NCI-H524 treated with DMSO at 0.1 percent for 48 hours (cell line): ENCODE measurements at places on chromosomes 1 and 21.

GRCh38 chr1:2556678-2557481 lies 709 bp downstream of the TNFRSF14 start:
- no peak for DNase-seq

DNA sequence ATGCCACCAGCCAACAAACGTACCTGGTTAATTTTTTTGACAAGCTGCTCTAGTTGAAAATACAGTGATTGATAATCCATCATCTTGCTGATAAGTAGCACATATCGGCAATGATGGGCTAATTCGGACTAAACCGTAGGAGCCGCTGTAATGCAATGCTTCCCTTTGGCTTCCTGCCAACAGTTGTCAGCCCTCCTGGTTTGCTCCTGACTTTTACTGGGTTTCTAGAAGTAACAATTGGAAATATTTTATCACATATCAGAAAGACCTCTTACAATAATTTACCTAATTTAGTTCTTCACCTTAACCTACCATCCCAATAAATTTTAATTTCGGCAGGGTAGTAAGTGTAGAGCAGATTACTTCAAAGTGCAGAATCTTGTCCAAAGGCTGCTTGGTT lies 148.5 kb downstream of the DHRS3 start:
- no peak for DNase-seq

- DNase-seq = no peak
These were observed 59.3 kb upstream of the FBXO28 start for GRCh38 chr1:224054611-224055010.

- DNase-seq = no peak
These were observed 10.8 kb downstream of the HCN3 start for GRCh38 chr1:155287987-155288543.

GRCh38 chr1:156368889-156369684 lies at the start of gene RHBG:
Gene RHBG, plus strand, starts transcription at chr1:156369211. Its CDS starts 39 bp downstream, at chr1:156369250.
- no peak for DNase-seq

DNA sequence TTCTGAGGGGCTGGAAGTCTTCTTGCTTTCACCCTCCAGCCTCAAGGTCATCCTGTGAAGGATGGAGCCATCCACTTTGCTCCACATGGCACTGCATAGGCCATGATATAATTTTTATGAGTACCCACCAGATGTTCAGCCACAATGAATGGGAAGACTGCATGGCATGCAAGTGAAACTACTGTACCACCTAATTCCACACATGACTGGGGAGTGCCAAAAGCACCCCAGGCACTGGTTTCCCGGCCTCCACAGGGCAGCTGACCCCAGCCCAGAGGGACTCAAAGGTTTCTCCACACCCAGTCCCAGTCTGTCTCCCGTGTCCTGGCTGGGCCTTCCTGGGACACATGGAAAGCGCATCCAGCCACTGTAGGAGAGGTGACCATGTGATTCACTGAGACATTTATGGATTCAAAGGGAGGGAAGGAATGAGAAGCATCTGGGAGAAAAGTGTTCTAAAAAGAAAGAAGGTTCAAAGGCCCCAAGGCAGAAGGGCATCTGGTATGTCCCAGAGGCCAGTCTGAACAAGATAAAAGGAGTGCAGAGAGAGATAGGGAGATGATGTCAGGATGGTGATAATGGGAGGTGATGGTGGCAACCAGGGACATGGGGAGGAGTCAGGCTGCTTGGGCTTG lies 12.1 kb downstream of the RHOU start:
- no peak for DNase-seq

- DNase-seq = no peak
These were observed 12.6 kb downstream of the GTF2B start for GRCh38 chr1:88878731-88879130.

GRCh38 chr1:27341525-27342252 lies at the start of gene SYTL1:
Gene SYTL1, plus strand, starts transcription at chr1:27342022. Its CDS starts 3,313 bp downstream, at chr1:27345335.
- DNase-seq = no peak

GRCh38 chr1:115939455-115939854 lies 36.9 kb upstream of the SLC22A15 start:
- DNase-seq = no peak

GRCh38 chr1:29379443-29380073 lies 143.2 kb downstream of the PTPRU start:
- DNase-seq = peak; percentile 32

DNA sequence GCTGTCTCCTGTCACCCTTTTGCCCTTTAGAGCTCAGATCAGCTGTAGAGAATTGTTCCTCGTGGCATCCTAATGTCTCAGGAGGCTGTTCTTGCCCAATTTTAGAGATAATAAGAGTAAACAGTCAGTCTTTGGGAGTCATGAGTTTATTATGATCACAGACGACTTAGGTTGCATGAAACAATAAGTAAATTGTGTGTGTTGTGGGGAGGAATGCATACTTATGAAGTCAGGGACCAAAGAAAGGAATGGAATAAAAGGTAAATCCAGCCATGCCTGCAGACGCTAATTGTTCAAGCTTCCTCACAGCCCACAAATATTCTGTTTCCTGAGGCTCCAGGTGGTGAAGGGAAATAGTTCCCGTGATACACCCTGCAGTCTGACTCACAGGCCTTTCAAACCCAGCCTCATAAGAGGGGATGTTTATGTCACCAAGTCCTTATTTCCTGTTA lies 897 bp downstream of the EPHX4 start:
- no peak for DNase-seq
